Stimulated activated CD4-positive, alpha-beta T cell treated with anti-CD3 and anti-CD28 coated beads, Interleukin-4, amount 100 ng/mL, for 48 hours (primary cell): ENCODE measurements at places on chromosomes 1 and 21.

DNA sequence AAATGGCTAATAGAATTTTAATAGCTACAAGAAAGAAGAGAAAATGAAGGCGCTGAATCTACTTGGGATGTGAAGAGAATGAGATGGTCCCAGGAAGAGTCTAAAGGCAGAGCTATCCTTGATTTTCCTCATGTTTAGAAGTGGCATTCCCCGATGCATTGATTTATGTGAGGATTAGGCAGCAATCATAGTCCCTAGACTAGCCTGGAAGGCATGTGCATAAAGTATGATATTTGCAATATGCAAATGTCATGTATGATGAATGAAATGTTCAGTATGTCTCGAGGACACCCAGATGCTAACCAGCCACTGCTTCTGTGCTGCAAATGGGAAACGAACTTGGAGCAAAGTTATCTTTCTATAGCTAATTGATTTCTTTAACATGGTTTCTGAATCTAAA, 641.5 kb upstream of the PLXNA2 start:
- DNase-seq = no peak

GRCh38 chr1:66757722-66758240, 5.5 kb downstream of the DYNLT5 start:
- DNase-seq = no peak

DNA sequence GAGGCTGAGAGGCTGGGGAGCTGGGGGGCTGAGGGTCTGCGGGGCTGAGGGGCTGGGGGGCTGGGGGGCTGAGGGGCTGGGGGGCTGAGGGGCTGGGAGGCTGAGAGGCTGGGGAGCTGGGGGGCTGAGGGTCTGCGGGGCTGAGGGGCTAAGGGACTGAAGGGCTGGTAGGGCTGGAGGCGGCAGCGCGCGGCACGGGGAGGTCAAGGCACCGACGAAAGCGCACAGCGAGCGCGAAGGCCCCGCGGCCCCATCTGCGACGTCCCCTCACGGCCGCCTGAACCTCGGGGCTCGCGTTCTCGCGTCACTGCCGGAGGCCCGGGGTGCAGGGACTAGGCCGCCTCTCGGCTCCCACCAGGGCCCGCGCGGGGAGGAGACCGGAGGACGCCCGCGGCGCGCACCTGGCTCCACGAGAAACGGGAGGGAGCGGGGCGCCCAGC, 356 bp downstream of the INTS11 start:
- DNase-seq = no peak

- no peak for DNase-seq
Measured at GRCh38 chr1:155938220-155938627, 3.2 kb upstream of the RXFP4 start.

- DNase-seq = no peak
Measured at GRCh38 chr1:117143172-117143571, 21.6 kb upstream of the TRIM45 start.

- DNase-seq = no peak
Measured at GRCh38 chr1:3016641-3017439, 4.4 kb upstream of the ACTRT2 start.

GRCh38 chr1:73914951-73915350, 283.0 kb downstream of the LRRIQ3 start:
- DNase-seq = no peak

- DNase-seq = peak; percentile 55
Measured at GRCh38 chr1:9728451-9729295, 77.1 kb downstream of the PIK3CD start.

GRCh38 chr1:232059726-232060374, 433.3 kb downstream of the DISC1 start:
- DNase-seq = no peak

DNA sequence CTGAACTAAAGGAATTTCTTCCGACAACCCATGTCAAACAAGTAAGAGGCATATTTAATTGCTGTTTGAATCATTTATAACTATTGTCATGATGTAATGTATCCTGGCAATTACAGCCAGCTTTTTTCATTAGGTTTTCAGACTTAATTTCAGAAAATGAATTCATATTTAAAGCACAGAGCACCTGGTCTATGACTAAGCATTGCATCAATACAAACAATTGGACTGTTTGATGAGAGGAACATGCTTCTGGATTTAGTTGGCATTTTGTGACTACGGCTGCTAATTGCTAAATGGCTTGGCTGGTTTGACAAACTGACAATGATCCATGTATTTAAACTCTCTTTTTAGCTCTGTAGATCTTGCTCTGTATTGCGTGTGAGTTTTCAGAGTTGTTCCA, 853.4 kb downstream of the NCAM2 start:
- DNase-seq = no peak
